HTR-8/SVneo (cell line): ENCODE measurements at places on chromosomes 7 and 10.

- no peak for DNase-seq
Observed at GRCh38 chr7:47479821-47480575, 101.9 kb downstream of the TNS3 start.

- DNase-seq = no peak
Observed at GRCh38 chr10:35420827-35421552, 84.7 kb downstream of the CCNY start.

GRCh38 chr7:153397906-153398305 lies 638.4 kb downstream of the ACTR3B start:
- DNase-seq = no peak

DNA sequence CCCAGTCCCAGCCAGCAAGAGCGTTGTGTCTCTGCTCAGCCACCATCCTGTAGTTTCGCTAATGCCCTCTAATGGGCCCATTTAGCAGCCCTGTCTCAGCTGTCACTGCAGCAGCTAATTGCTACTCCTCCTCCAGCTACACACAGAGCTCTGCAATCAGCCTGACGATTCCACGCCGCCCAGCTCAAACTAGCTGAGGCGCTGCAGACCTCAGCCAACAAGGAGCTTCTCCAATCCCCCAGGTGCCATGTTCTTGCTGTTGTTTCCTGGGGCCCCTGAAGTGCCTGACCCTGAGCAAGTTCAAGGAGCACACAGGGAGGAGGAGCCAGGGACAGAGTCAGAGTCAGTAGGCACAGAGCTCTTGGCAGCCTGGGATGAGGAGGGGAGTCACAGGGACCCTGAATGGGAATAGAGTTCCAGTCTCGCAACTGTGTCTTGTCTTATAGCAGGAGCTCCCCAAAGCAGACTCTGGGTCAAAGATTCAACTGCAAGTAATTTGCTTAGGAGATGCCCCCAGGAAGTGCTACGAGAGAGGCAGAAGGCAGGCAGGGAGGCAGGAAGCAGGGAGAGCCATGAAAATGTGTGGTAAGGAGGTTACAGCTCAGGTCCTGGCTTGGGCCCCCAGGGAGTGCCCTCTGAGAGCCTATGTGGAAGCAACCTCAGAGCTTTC lies 135.8 kb upstream of the UNC5B start:
- no peak for DNase-seq

DNA sequence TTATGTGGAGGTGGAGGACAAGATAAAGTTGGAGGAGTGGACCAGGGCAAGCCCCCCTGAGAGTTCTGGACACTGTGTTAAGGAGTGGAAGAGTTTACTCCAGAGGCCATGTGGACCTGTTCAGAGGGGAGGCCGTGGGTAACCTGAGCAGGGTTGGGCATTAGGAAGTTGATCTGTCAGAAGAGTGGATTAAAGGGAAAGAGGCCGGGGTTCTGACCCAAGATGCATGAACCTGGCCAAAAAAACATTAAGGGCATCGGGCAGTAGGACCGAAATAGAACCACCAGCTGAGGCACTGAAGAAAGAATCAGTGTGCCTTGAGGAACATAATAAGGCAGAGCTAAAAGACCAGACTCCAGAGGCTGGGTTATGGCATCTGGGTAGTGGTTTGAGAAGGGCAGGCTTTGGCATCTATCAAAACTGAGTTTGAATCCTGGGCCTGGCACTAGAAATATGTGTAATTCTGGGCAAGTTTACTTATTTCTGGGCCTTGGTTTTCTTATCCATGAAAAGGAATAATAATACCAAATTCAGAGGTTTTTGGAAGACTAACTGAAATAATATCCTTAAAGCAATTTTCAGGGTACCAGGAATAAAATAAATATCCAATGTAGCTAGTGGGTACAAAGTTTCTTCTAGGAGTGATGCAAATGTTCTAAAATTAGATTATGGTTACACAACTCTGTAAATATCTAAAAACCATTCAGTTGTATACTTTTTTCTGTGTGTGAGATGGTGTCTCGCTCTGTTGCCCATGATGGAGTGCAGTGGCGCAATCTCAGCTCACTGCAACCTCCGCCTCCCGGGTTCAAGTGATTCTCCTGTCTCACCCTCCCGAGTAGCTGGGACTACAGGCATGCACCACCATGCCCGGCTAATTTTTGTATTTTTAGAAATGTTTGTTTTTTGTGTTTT lies 10.9 kb upstream of the FRAT1 start:
- no peak for DNase-seq

DNA sequence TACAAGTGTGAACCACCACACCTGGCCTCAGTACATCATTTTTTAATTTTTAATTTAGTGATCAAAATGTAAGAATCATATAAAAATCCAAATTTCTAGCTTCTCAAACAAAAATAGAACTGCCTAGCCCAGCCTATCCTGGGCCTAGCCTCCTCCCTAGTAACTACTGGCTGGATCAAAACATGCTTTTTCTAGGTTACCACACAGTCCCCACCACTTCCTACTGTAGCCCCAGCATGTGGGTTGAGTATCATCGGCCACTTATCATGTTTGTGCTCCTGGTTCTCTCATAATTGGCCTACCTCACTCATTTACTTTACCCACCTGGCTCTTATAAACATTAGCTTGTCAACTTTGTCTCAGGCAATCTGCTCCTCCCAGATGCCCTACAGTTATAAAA lies 52.9 kb downstream of the DNAJC12 start:
- no peak for DNase-seq

- DNase-seq = no peak
Observed at GRCh38 chr10:62163024-62163423, 105.6 kb downstream of the RTKN2 start.

DNA sequence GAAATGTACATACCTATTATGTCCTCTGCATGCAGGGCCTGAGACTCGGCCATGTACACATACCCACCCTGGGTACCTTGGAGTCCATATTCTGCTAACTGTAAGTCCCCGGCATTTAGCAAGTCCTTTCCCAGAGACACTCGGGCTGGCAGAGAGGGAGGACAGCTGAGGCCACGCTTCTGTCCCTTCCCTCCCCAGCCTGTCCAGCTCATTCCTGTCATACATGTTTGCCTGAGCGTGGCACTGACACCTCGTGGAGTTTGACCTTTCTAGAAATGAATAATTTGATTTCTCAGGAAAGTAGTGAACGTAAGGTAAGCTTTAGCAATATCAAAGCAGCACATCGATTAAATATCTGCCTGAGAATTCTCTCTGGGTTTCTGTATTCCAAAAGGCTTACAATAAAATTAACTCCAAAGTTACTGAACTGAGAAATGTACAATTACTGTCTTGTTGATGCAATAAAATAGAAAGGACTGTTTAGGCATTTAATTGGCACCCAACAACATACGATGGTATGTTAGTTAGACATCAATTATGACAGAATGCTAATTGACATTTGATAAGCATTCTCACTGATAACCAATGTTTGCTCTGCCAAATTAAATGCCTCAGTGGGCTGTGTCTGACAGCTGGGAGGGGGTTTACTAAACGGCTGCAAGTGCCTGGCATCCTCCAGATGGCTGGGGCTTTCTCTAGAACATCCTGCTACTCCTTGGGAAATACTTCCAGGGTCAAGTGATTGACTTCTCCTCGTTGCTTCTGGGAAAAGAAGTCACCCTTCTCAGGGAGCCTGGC lies 221.2 kb downstream of the CCSER2 start:
- DNase-seq = no peak

DNA sequence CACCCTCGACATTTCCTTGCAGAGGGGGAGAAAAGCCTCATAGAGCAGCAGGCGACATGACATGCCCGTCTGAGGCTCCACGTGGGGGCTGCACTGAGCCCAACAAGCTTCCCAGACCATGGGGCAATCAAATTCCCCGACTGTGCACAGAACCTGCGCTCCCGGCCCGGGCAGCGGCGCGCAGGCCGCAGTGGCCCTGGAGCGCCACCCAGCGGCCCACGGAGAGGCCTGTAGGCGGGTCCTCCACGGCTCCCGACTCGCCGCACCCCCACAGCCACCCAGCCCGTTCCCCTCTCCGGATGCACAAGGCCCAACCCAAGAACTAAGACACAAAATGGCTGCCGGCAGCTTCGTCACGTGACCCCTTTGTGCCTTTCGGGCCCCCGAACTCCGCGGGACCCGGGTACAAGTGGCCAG lies 816 bp downstream of the EPC1 start:
- peak; percentile 97 for DNase-seq

DNA sequence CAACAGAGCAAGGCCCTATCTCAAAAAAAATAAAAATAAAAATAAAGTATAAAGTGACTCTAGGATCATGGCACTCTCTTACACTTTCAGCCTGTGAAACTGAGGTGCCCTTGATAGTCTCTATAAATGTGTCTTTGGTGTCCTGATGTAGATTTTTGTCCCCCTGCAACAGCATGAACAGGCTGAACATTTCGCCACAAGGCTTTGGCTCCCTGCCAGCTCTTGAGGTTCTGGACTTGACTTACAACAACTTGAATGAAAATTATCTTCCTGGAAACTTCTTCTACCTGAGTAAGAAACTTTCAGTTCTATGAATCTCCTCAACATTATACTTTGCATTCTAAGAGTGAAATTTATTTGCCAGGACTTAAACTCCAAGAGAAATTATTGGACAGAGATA lies 48.1 kb upstream of the BMS1 start:
- no peak for DNase-seq

DNA sequence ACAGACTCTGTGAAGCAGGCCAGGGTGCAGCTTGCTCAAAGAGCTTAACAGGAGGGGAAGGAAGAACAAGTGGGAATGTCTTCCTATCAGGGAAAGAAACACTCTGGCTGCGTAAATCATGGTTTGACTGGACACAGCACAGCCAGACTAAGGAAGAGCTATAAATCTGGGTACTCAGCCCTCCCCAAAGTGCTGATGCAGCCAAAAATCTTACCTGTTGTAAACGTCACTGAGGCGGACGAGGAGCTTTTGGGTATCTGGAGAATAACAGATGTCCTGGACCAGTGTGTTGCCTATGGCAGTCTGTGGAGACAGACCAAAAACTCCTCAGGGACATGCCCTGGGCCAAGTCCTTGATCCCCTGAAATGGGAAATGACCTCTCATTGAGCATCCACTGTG lies 43.1 kb upstream of the HNRNPH3 start:
- DNase-seq = no peak

- DNase-seq = no peak
Observed at GRCh38 chr7:100865938-100866728, 1.1 kb upstream of the TRIP6 start.

DNA sequence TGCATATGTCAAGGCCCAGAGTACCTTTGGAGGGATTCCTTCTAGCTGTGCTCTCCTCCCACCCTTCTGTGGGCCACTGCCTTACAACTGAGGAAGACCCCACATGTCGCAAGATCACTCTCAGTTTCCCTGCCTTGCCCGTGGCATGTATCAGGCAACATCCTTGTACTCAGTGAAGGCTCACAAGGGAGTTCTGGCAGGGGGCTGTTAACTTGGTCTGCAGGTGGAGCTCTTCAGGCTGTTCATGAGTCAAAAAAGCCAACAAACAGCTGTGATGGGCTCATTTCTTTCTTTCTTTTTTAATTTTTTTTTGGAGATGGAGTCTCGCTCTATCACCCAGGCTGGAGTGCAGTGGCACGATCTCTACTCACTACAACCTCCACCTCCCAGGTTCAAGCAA lies 513.0 kb upstream of the ANKRD30A start:
- DNase-seq = no peak

- peak; percentile 19 for DNase-seq
Observed at GRCh38 chr10:3625959-3626751, 158.9 kb downstream of the KLF6 start.

DNA sequence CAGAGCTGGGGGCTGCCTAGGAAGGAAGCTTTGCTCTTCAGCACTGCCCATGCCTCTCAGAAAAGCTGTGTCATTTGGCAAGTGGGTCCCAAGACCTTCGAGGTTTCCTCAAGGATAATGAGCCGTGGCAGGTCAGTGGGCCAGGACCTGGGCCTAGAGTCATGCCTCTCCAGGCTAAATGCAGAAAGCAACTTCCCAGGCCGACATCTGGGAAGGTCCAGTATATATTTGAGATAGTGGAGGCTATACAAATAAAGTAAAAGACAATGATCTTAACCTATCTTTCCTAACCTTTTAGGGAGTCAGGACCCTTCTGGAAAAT lies 2.4 kb upstream of the HOXA10 start:
- no peak for DNase-seq

DNA sequence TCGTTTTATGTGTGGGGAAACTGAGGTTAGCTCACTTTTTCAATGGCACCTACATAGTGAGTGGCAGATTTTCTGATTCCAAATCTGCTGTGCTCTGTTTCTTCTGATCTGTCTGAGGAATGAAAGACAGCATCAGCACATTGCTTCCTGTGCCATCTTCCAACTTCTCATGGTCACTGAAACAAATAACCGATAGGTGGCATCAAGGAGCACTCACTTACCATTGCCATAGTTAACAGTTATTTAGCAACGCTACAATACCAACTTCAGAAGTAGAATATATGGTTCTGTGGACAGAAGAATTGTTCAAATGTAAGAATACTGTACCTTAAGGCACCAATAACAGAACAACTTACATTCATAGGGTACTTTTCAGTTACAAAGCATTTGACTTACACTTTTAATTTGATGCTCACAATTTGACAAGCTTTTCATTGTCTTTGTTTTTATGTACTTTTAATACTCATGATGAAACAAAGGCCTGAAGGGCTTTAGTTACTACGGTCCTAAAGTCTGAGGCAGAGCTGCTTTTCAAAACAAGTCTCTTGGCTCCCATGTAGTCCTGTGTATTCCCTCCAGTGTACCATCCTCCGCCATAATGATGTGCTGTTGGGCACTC lies 228.9 kb upstream of the TCF7L2 start:
- DNase-seq = peak; percentile 21

- DNase-seq = no peak
Observed at GRCh38 chr7:135342887-135343286, 109.2 kb downstream of the STRA8 start.
